ENCODE measurements at places on chromosomes 16 and 17.

- no peak for ATAC-seq
These were observed 7.3 kb downstream of the PMFBP1 start for GRCh38 chr16:72164691-72165090.

DNA sequence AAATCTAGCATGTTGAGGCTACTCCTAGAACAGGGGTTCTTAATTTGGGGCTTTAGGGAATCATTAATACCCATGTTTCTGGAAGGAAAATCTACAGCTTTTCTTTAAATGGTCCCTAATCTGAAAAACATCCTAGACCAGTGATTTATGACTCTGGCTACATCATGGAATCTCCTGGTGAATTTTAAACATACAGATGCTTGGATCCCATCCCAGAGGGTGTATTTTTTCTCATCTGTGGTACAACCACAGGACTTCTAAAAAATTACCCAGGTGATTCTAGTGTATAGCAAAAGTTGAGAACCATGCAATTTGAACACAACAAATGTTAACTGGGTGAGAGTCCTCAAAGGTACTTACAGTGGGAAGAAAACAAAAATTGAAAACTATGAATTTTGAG lies 41.5 kb downstream of the KANSL1 start:
- no peak for ATAC-seq

GRCh38 chr17:59829217-59830006 lies 63.3 kb downstream of the TUBD1 start:
- peak; percentile 81 for ATAC-seq

DNA sequence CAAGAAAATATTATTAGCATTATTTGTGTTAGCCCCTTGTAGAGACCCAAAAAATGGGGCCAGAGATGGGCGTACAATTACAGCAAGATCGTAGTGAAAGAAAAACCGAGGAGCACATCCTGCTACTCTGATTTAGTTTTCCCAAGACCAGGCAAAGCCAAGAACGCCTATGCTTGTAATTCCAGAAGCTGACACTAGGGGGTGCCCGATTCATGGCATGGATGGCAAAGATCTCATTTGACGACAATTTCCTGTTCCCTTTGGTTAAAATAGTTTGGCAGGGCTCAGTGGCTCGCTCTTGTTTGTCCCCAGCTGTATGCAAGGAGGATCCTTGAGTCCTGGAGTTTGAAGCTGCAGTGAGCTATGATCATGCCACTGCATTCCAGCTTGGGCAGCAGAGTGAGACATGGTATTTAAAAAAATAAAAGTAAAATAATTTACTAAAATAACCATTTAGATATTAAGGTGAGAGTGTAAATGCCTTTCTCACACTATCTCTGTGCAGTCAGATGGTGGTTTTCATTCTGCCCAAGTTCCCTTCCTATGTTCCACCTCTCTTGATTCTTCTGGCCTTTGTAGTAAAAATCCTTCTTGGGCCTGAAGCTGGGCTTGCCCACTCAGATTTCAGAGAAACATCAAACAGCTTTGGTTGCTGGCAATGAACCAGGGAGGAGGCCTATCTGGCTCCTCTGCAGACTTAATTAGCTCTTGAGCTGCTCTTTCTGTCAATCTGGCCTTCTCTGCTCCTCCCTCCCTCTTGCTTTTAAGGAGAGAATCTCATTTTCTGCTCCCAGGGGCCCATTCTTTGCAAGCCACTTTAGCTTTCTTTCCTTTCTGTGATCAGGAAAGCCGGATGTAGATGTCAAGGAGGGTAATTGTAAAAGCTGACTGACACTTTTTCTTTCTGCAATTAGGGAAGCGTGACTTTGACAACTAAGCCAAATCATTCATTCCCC lies 31.2 kb downstream of the TMEM238L start:
- no peak for ATAC-seq

DNA sequence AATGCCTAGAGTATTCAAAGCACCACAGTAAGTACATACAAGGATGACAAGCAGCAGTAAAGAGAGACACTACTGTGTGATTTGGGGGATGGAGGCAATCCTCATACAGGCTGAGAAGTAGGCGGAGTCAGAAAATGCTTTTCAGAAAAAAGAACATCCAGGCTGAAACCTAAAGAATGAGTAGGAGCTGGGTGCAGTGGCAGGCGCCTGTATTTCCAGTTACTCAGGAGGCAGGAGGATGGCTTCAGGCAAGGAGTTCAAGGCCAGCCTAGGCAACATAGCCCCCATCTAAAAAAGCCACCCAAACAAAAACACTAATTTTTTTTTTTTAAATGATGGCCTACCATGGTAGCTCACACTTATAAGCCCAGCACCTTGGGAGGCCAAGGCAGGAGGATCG lies 10.3 kb downstream of the KANSL1 start:
- no peak for ATAC-seq

DNA sequence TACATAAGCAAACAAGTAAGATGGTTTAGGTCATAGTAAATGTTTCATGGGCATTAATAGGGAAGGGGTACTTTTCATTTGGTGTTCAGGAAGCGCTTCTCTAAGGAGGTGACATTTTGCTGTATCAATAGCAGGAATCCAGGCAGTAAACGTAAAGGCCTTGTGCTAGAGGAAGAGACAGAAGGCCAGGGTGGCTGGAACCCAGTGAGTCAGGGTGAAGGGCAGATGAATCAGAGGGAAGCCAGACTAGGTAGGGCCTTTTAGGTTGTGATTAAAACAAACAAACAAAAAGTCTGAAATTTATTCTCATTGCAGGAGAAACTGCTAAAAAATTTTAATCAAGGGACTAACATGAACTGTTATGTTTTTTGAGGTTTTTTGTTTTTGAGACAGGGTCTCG lies 6.5 kb downstream of the BMERB1 start:
- no peak for ATAC-seq

GRCh38 chr17:79938336-79939093 lies 97.2 kb downstream of the TBC1D16 start:
- no peak for ATAC-seq

GRCh38 chr17:47253541-47254402 lies at the start of gene ITGB3:
ITGB3 (plus strand) TSS chr17:47253827; CDS start chr17:47253862, 35 bp downstream.
- peak; percentile 88 for ATAC-seq

- ATAC-seq = no peak
These were observed 42.7 kb upstream of the ICAM2 start for GRCh38 chr17:64063088-64063487.

DNA sequence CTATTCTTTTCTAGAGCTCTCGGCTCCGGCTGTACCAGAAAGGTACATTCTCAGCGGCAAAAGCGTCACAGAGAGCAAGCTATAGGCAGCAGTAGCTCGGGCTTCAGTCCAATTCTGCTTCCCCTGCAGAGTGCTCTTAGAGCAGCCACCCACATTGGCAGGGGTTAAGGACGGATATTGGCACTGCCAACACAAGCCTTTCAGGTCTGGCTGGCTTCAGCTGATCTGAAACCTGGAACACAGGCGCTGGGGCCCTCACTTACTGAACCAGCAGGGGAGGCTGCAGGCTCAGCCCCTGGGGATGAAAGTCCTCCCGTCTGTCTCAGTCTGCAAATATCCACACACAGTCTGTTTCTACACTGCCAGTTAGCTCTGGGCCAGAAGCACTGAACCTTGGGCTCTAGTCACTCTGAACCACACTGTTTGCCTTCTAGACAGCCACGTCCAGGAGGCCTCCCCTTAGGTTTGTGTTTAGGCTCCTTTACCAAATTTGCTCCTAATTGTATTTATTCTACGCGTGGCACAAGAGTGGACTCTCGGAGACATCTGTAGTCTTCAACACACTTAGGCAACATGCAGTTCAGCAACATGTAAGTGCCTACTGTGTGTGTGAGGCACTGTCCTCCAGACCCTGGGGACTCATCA lies 40.1 kb downstream of the HIC1 start:
- no peak for ATAC-seq

DNA sequence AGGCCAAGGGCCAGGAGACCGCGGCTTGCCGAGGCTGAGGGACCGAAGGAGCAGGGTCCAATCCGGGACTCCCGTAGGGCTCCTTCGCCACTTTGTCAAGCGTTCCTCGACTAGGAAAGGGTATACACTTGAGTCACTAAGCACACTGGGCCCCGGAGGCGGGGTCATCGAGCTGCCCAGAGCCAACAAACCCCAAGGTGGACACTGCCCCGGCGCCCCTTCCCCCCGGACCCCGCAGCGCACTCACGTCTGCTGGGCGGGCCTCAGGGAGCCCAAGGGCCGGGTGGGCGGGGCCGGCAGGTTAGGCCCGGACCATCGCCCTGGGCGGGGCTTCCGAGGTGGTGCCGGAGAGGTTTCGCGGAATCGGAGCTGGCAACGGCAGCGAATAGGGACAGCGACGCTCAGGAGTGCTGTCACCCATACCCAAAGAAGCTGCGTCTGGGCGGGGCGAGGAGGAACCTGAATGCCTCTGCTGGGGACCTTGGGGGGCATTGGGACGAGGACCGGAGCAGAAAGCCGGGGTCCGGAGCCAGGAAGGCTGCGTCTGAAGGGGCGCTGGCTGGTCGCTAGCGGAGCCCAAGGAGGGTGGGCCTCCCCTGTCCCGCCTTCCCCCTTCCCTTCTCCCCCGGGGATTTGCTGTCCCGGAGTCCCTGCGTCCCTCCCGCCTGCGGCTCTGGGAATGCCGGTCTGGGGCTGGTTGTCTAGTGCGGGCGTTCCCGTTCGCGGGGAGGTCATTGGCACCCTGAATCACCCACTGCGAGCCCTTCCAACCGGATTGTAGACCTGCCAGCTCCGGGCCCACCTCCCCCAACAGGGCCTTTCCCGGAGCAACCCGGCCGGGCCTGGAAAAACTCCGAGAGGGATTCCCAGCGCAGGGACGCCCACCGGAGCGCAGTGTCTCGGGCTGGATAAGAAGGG lies 118.2 kb upstream of the SMURF2 start:
- peak; percentile 74 for ATAC-seq

DNA sequence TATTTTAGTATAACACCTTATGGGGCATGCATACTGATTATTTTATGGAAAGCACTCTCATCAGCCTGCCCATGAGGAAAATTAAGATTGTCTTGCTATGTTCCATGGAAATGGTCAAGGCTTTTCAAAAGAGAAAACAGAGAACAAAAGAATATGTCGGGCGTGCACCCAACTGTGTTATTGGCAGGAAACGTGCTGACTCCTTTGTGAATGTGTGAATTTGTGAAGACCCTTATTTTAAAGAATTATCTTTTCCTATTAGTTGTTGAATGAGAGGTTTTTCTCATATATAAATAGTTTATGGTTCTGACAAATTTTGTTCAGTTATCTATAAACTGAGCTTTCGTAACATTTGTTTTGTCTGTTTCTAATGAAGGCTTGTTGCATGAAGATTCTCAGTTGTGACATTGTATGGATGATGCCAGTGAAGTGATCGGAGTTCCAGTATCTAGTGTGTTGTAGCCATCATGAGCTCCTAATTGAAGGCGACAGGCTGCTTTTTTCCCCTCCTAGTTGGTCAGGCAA lies 180.0 kb downstream of the BCAS3 start:
- ATAC-seq = no peak

DNA sequence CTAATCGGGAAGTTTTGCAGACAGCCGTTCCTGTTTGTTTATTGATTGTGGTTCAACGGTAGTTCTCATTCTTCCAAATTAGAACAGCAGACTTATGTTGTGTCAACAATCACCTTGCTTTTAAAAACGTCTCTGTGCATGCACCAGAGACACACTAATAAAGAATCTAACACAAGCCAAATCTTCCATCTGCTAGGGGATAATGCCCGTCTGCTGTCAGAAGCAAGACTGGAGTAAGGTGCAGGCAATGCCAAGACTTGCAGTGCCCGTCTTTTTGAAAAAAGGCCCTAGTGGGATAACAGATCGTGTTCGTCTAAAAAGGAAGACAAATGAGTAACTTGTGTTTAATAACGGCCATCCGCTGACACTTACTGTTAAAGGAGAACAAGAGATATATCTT lies 158.4 kb downstream of the KCNJ2 start:
- no peak for ATAC-seq

DNA sequence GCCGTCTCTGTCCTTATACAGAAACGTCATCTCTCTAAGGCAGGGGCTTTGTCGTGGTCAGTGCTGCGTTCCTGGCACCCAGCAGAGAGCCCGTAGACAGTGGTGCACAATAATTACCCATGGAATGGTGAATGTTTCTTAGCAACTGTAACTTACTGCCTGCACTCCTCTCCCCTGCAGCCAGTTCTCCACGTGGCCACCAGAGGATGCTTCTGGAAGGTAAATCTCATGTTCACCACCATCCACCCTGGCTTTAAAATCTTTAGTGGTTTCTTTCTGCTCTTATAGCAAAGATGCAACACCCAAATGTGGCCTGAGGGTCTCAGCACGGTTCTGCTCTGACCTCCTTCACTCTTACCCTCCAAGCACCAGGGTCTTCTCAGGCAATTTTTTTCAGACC lies 150.8 kb downstream of the GRIN2A start:
- no peak for ATAC-seq

DNA sequence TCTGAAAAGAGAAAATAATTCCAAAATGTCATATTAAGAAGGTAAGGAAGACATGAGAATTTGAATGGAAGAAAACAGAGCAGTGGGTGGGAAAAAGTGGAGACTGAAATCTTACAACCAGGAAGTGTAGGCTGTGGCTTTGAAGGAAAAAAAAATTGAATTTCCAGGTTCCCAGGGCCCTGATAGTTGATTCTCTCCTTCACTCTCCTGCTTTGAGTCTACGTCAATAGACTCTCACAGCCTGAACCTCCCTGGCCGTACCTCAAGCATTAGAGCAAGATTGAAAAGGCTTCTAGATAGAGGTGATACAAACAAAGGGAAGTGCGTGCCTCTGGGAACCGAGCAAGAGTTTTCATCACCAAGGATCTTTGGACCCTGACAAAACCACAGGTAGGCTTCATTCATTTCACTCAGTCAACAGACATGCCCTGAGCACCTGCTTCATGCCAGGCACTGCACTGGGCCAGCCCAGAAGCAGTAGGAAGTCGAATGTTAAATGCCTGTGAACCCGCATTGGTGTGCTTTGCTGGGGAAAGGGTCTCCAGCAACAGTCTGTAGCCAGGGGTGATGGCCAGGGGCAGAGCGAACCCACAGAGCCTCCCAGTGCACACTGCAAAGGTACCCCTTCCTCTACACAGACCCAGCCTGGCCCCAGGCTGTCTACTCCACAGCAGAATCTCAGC lies 163.9 kb downstream of the SLC39A11 start:
- ATAC-seq = no peak
